Activated B cell treated with CpG ODN at 0.5 μM for 24 hours (primary cell): ENCODE measurements at places on chromosomes 11 and 22. TPM values are rescaled to one million over a fixed set of nuclear protein-coding genes. Genes with fewer than 3 reads are reported as not detected.

- no peaks in the 10 kb centered on the region for H3K27me3 ChIP-seq
- peaks cover 21% of the 10 kb centered on the region for H3K36me3 ChIP-seq
- H3K4me3 ChIP-seq = no peak overlapping the region
- H3K4me1 ChIP-seq = peaks cover 31% of the 10 kb centered on the region
Observed at GRCh38 chr22:17629641-17630040, 1.1 kb upstream of the ATP6V1E1 start.

- H3K27ac ChIP-seq = no peak overlapping the region
- DNase-seq = no peak
- no peaks in the 10 kb centered on the region for H3K36me3 ChIP-seq
- peaks cover 4% of the 10 kb centered on the region for H3K4me1 ChIP-seq
Observed at GRCh38 chr11:87456499-87456898, 418.8 kb downstream of the TMEM135 start.

GRCh38 chr11:64409707-64410403 is 50.9 kb downstream of the RPS6KA4 start:
- H3K27ac ChIP-seq = no peak overlapping the region
- no peak overlapping the region for H3K4me3 ChIP-seq
- DNase-seq = no peak
- H3K36me3 ChIP-seq = no peaks in the 10 kb centered on the region
- H3K27me3 ChIP-seq = peaks cover 15% of the 10 kb centered on the region

- DNase-seq = no peak
- no peaks in the 10 kb centered on the region for H3K27me3 ChIP-seq
- H3K27ac ChIP-seq = peak overlapping the region; percentile 27
- peak overlapping the region; percentile 28 for H3K4me3 ChIP-seq
Observed at GRCh38 chr22:21712751-21713427, 22.7 kb downstream of the YPEL1 start.

- peaks cover 46% of the 10 kb centered on the region for H3K4me1 ChIP-seq
- no peaks in the 10 kb centered on the region for H3K36me3 ChIP-seq
- H3K27me3 ChIP-seq = no peaks in the 10 kb centered on the region
- no peak for DNase-seq
- H3K27ac ChIP-seq = peak overlapping the region; percentile 41
Observed at GRCh38 chr22:36554098-36554497, 25.1 kb upstream of the EIF3D start.

- no peak for DNase-seq
- no peak overlapping the region for H3K4me3 ChIP-seq
- H3K27ac ChIP-seq = no peak overlapping the region
- no peaks in the 10 kb centered on the region for H3K4me1 ChIP-seq
- H3K36me3 ChIP-seq = no peaks in the 10 kb centered on the region
Observed at GRCh38 chr11:121829159-121829643, 286.8 kb downstream of the BLID start.

The CDC42EP2 gene
- total RNA-seq = 0.18 and 0.83 TPM in 2 replicates

GRCh38 chr11:123829745-123830144 is 23.6 kb upstream of the OR6M1 start:
- DNase-seq = no peak
- H3K4me3 ChIP-seq = no peak overlapping the region
- no peak overlapping the region for H3K27ac ChIP-seq
- no peaks in the 10 kb centered on the region for H3K4me1 ChIP-seq
- H3K36me3 ChIP-seq = no peaks in the 10 kb centered on the region

- peaks cover 38% of the 10 kb centered on the region for H3K4me1 ChIP-seq
- H3K36me3 ChIP-seq = peaks cover 17% of the 10 kb centered on the region
- no peak for DNase-seq
- H3K4me3 ChIP-seq = no peak overlapping the region
- peak overlapping the region; percentile 73 for H3K27ac ChIP-seq
Observed at GRCh38 chr11:68036717-68037239, 2.0 kb upstream of the TCIRG1 start.

GRCh38 chr22:44440224-44441160 is 57.5 kb downstream of the RTL6 start:
- no peak for DNase-seq
- H3K27ac ChIP-seq = no peak overlapping the region
- H3K36me3 ChIP-seq = no peaks in the 10 kb centered on the region
- H3K4me1 ChIP-seq = no peaks in the 10 kb centered on the region
- no peaks in the 10 kb centered on the region for H3K27me3 ChIP-seq

The DEUP1 gene
- total RNA-seq = not detected in 2 replicates

- no peaks in the 10 kb centered on the region for H3K27me3 ChIP-seq
- no peak for DNase-seq
- H3K36me3 ChIP-seq = peaks cover 2% of the 10 kb centered on the region
- no peak overlapping the region for H3K4me3 ChIP-seq
Observed at GRCh38 chr22:31248138-31248745, 36.1 kb downstream of the LIMK2 start.

DNA sequence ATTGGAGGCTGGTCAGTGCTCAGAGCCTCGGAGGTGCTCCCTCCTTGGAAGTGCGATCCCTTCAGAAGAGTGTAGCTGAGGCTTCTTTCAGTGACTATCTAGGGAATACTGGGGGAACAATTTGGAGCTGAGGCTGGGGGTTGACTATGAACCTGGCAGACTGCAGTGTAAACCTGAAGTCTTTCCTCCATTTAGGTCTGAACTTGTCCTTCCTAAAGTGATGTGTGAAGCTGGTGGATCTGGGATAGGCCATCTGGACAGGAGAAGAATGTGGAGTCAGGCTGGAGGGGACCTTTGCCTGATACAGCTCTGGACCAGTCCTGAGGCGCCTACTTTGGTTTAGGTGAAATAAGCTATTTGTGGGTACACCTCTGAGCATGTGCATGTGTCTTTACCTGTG is 3.5 kb upstream of the INSC start:
- H3K4me1 ChIP-seq = peaks cover 87% of the 10 kb centered on the region
- no peaks in the 10 kb centered on the region for H3K36me3 ChIP-seq
- H3K4me3 ChIP-seq = no peak overlapping the region

DNA sequence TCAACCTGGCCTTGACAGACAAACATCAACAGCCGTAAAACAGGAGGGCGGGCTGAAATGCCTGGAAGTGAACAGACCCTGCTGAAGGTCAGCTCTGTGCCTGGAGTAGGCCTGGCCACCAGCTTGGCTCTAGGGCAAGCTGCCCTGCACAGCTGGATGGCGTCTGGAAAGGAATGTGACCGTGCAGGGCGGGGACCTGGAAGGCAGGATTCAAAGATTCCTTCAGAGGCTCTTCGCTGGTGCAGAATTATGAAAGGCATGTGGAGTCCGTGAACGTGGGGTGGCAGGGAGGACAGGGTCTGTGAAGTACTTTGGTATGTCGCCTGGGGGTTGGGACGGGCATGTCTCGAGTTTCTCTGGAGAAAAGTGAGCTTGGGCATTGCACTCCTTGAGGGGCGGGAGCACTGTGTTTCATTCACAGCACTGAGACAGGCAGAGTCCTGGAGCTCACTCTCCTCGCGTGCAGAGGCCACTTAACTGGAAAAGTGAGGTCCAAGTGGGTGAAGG is 1.5 kb downstream of the EHD1 start:
- no peaks in the 10 kb centered on the region for H3K27me3 ChIP-seq
- peaks cover 74% of the 10 kb centered on the region for H3K4me1 ChIP-seq
- peak overlapping the region; percentile 82 for H3K27ac ChIP-seq
- peak overlapping the region; percentile 97 for H3K4me3 ChIP-seq
- H3K36me3 ChIP-seq = peaks cover 57% of the 10 kb centered on the region

- H3K27me3 ChIP-seq = peaks cover 68% of the 10 kb centered on the region
- H3K4me3 ChIP-seq = peak overlapping the region; percentile 86
- H3K4me1 ChIP-seq = peaks cover 21% of the 10 kb centered on the region
- H3K27ac ChIP-seq = no peak overlapping the region
- peaks cover 1% of the 10 kb centered on the region for H3K36me3 ChIP-seq
Observed at GRCh38 chr11:125165843-125166763, 1.6 kb downstream of the PKNOX2 start.

GRCh38 chr11:87076874-87077429 is 39.2 kb downstream of the TMEM135 start:
- no peak for DNase-seq
- no peak overlapping the region for H3K4me3 ChIP-seq
- H3K27me3 ChIP-seq = no peaks in the 10 kb centered on the region
- peaks cover 24% of the 10 kb centered on the region for H3K36me3 ChIP-seq
- peaks cover 8% of the 10 kb centered on the region for H3K4me1 ChIP-seq
- no peak overlapping the region for H3K27ac ChIP-seq

- peaks cover 46% of the 10 kb centered on the region for H3K27me3 ChIP-seq
- no peaks in the 10 kb centered on the region for H3K36me3 ChIP-seq
Observed at GRCh38 chr22:26957897-26958296, 300.5 kb downstream of the MIAT start.

GRCh38 chr11:66243782-66244535 is 24.5 kb upstream of the RAB1B start:
- H3K4me3 ChIP-seq = no peak overlapping the region
- peaks cover 62% of the 10 kb centered on the region for H3K36me3 ChIP-seq
- DNase-seq = no peak

DNA sequence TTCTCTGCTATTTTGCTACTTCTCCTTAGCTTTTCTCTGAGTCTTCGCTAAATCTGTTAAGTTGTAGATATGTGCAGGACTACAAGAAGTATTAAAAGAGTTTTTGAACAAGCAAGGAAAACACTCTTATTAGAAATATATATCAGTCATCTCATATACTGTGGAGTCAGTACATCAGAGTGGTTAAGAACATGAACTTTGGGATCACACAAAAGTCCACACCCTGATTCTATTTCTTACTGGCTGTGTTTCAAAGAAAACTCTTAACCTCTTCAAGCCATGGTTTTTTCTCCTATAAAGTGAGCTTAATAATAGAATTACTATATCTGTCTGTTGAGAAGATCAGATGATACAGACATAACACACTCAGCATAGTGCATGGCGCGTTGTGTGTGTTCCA is 29.5 kb downstream of the MMP13 start:
- DNase-seq = no peak
- H3K4me3 ChIP-seq = no peak overlapping the region
- no peaks in the 10 kb centered on the region for H3K36me3 ChIP-seq
- H3K27ac ChIP-seq = no peak overlapping the region
- H3K27me3 ChIP-seq = peaks cover 2% of the 10 kb centered on the region
- peaks cover 5% of the 10 kb centered on the region for H3K4me1 ChIP-seq

The RPLP2 gene
- total RNA-seq = 4,124 and 4,449 TPM in 2 replicates

- H3K27ac ChIP-seq = no peak overlapping the region
- no peaks in the 10 kb centered on the region for H3K4me1 ChIP-seq
- no peak for DNase-seq
- H3K27me3 ChIP-seq = no peaks in the 10 kb centered on the region
- no peak overlapping the region for H3K4me3 ChIP-seq
Observed at GRCh38 chr11:80995523-80995922, 1554.7 kb upstream of the TENM4 start.

The B3GAT3 gene
- total RNA-seq = 48.8 and 56.6 TPM in 2 replicates

- no peak overlapping the region for H3K27ac ChIP-seq
- H3K4me1 ChIP-seq = peaks cover 26% of the 10 kb centered on the region
- no peak for DNase-seq
- H3K4me3 ChIP-seq = no peak overlapping the region
Observed at GRCh38 chr11:43738600-43739409, 58.3 kb downstream of the HSD17B12 start.

The BUD13 gene
- 18.4 and 18.8 TPM in 2 replicates for total RNA-seq

The HEPACAM gene
- total RNA-seq = not detected in 2 replicates

GRCh38 chr11:120608760-120609211 is 97.2 kb downstream of the GRIK4 start:
- peaks cover 10% of the 10 kb centered on the region for H3K4me1 ChIP-seq
- no peaks in the 10 kb centered on the region for H3K36me3 ChIP-seq
- peaks cover 10% of the 10 kb centered on the region for H3K27me3 ChIP-seq
- H3K4me3 ChIP-seq = no peak overlapping the region
- no peak for DNase-seq

DNA sequence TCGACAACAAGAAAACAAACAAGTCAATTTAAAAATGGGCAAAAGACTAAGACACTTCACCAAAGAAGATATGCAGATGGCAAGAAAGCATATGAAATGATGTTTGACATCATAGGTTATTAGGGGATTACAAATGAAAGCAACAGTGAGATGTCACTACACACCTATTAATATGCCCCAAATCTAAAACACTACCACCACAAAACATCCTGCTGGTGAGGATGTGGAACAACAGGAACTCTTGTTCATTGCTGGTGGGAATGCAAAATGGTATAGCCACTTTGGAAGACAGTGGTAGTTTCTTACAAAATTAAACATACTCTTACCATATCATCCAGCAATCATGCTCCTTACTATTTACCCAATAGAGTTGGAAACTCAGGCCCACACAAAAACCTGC is 29.0 kb downstream of the PRRG4 start:
- H3K27me3 ChIP-seq = peaks cover 2% of the 10 kb centered on the region
- no peaks in the 10 kb centered on the region for H3K4me1 ChIP-seq
- no peak overlapping the region for H3K4me3 ChIP-seq
- no peak for DNase-seq
- no peak overlapping the region for H3K27ac ChIP-seq

- H3K36me3 ChIP-seq = peaks cover 23% of the 10 kb centered on the region
- no peak for DNase-seq
- H3K4me3 ChIP-seq = peak overlapping the region; percentile 80
- H3K4me1 ChIP-seq = peaks cover 26% of the 10 kb centered on the region
Observed at GRCh38 chr11:534396-535209, 773 bp downstream of the HRAS start.

DNA sequence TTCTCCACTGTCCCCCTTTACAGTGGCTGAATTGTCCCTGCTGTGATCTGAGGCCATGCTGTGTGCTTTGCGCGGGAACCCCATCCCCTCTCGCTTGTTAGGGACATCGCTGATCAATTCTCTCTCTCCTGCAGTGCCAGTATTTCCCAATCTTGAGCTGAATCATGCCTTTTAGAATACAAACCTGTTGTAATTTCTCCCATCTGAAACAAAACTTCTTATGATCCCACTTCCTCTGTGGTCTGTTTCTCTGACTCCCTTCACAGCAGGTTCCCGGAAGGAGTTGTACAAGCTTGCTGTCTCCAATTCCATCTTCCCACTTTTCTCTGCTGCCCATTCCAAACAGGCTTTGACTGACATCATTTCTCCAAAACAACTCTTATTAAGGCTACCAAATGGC is 16.8 kb downstream of the ADAMTS15 start:
- H3K4me3 ChIP-seq = no peak overlapping the region
- peaks cover 3% of the 10 kb centered on the region for H3K27me3 ChIP-seq
- H3K27ac ChIP-seq = no peak overlapping the region

The SOX6 gene
- total RNA-seq = not detected in 2 replicates

The CCDC87 gene
- 0.22 and 0.31 TPM in 2 replicates for total RNA-seq

DNA sequence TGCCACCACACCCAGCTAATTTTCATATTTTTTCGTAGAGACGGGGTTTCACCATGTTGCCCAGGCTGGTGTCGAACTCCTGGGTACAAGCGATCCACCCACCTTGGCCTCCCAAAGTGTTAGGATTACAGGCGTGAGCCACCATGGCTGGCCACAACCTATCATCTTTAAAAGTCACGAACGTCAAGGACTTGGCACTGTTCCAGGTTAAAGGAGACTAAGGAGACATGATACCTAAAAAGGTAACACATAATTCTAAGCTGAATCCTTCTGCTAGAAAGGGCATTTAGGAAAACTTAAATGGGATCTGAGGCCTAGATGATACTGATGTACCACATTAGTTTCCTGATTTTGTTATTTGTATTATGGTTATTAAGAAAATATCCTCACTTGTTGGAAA is 43.3 kb upstream of the SYT9 start:
- DNase-seq = no peak
- H3K27ac ChIP-seq = no peak overlapping the region
- peaks cover 13% of the 10 kb centered on the region for H3K27me3 ChIP-seq
- H3K36me3 ChIP-seq = no peaks in the 10 kb centered on the region

The CCDC157 gene
- total RNA-seq = 1.8 and 2.9 TPM in 2 replicates
